ENCODE measurements at places on chromosomes 1 and 21.

- no peak for DNase-seq
Observed at GRCh38 chr1:152996633-152997400, 4.7 kb upstream of the SPRR3 start.

- DNase-seq = peak; percentile 42
Observed at GRCh38 chr1:154609398-154610380, 1.7 kb upstream of the ADAR start.

GRCh38 chr1:227559926-227560325, 3.4 kb upstream of the ZNF678 start:
- no peak for DNase-seq

GRCh38 chr21:35311985-35312384, 262.9 kb upstream of the RUNX1 start:
- DNase-seq = no peak

DNA sequence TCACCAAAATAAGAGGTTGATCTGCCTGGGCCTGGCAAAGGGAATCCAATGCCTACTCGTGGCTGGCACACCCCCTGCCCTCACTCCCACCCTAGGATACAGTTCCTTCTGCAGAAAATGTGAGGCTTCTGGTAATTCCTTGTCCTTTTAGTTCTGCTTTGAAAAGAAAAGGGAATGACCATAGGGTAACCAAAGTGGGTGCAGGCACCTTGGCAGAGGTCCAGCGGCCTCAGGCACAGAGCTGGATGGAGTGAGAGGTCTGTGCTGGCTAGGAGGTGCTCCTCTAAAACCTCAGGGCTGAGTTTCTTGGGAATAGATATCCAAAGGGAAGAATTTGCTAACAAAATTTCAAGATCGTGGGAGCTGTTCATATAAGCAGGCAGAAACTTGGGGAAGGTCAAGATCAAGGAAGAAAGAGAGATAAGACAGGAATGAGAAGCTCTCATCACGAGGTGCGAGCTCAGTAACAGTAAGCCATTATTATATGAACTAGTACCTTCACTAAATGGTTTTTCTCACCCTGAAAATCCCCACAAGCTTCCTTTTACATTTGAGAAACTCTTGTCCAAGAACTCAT, 293.1 kb upstream of the LYPLAL1 start:
- DNase-seq = no peak

DNA sequence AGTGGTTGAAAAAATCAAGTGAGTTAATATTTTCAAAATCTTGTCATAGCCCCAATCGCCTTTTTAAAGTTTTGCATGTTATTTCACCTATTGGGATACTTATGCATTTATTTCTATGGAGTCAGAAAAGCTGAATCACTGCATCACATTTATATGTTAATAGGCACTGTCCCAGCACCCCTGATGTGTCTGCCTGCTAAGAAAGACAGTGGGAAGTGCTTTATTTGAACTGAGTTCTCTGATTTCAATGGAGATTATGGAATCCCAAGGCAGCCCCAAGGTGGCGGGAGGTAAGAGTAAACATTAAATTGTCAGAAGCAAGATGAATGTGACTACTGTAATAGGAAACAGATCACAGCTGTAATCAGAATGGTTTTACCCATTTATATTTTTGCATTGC, 2225.7 kb downstream of the NCAM2 start:
- no peak for DNase-seq

GRCh38 chr1:110393691-110394492, 3.1 kb upstream of the SLC16A4 start:
- no peak for DNase-seq

- DNase-seq = no peak
Observed at GRCh38 chr1:116851846-116852245, 57.9 kb upstream of the PTGFRN start.

DNA sequence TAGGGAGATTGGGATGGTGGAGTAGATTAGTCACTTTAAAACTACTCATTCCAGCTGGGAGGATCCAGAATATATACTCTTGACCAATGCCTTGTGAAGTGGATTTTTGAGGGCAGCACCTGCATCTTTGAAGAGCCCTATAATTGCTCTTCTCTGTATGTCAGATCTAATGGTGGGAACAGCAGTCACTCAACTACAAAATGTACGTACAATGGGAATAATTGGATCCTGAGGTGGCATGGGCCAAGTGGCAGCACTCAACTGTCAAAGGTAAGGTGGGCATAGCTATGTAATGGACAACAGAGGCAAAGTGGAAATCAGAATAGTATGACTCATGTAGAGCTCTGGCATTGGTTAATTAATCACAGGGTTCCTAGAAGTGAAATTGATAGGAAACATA, 51.6 kb upstream of the KIAA0040 start:
- DNase-seq = no peak
